ENCODE measurements at places on chromosomes 16 and 17.

- DNase-seq = no peak
Observed at GRCh38 chr17:50063561-50064252, 7.8 kb downstream of the ITGA3 start.

- DNase-seq = no peak
Observed at GRCh38 chr16:17423221-17423620, 47.5 kb downstream of the XYLT1 start.

GRCh38 chr17:78230252-78230962, 1.0 kb upstream of the TMEM235 start:
- no peak for DNase-seq

DNA sequence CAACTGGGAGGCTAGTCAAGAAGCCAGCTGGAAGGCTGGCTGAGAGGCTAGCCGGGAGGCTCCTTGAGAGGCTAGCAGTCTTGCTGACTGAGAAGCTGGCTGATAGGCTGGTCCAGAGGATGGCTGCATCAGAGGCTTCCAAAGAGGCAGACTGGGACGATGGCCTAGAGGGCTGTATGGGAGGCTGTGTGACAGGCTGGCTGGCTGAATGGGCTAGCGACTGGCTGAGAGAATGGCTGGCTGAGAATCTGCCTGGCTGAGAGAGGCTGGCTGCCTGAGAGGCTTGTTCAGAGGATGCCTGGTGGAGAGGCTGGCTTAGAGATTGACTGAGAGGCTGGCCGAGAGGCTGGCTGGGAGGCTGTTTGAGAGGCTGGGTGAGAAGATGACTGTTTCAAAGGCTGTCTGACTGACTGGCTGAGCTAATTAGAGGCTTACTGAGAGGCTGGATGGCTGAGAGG, 34.8 kb upstream of the ACSM2B start:
- no peak for DNase-seq

DNA sequence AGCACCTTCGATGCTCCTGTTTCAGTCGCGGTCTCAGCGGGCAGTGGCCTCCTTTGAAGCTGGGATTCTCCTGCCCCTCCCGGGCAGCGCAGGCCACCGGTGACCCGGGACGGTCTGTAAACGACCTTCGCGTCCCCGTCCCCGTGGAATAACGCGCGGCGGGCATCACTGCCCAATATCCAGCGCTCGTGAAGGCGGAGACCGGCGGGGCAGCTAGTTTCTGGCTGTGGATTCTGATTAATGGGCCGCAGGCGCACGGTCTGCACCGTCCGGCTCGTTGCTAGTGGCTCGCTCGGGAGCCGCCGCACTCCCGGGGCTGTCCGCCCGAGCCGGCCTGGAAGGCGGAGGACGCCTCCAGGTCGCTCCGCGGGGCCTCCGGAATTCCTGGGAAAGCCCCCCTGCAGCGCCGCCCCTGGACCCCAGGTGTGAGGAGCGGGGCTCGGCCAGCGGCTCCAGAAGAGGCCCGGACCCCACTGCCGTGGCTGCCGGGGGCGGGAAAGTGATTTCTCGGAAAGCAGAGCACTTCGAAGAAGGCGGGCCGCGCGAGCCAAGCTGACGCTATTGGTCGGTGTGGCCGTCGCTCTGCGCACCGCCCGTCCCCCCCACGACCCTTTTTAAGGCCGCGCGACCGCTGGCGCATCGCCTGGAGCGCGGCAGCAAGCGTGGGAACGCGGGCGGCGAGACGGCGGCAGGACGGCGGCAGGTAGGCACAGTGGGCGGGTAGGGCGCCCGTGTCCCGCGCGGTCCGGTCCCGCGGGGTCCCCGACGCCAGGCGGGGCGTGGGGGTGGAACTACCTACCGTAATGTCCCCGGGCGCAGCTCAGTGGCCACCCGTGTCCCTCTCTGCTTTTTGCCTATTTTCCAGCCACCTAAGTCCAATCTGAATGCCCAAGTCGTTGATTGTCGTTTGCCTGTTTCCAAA, at the start of gene IRF8:
IRF8 (plus strand) TSS at position 642 of the 922 bp plus-strand sequence. CDS start 3,854 bp downstream, outside the sequence.
- DNase-seq = peak; percentile 93

GRCh38 chr17:38702916-38703741, 1.9 kb upstream of the MLLT6 start:
- DNase-seq = no peak

DNA sequence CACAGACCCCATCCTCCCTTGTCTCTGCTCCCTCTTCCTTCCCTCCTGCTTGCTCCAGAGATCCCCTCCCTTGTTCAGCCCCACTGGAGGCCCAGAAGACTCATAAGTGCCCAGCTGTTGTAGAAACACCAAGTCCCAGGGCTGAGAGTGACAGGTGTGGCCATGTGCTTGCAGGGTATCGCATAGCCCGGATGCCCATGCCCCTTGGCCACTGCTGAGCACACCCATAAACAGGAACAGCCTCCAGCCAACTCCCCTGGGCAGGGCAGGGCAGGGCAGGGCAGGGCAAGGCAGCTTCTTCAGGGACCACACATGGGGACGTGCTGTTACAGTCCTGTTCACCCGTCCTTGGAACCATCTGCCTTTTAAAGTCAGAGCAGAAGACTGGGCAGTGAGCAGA, 2.0 kb downstream of the CACNG1 start:
- no peak for DNase-seq

GRCh38 chr17:80998748-80999535, 7.3 kb downstream of the CHMP6 start:
- no peak for DNase-seq

GRCh38 chr17:45170280-45170930, 8.7 kb downstream of the HEXIM2 start:
- no peak for DNase-seq

DNA sequence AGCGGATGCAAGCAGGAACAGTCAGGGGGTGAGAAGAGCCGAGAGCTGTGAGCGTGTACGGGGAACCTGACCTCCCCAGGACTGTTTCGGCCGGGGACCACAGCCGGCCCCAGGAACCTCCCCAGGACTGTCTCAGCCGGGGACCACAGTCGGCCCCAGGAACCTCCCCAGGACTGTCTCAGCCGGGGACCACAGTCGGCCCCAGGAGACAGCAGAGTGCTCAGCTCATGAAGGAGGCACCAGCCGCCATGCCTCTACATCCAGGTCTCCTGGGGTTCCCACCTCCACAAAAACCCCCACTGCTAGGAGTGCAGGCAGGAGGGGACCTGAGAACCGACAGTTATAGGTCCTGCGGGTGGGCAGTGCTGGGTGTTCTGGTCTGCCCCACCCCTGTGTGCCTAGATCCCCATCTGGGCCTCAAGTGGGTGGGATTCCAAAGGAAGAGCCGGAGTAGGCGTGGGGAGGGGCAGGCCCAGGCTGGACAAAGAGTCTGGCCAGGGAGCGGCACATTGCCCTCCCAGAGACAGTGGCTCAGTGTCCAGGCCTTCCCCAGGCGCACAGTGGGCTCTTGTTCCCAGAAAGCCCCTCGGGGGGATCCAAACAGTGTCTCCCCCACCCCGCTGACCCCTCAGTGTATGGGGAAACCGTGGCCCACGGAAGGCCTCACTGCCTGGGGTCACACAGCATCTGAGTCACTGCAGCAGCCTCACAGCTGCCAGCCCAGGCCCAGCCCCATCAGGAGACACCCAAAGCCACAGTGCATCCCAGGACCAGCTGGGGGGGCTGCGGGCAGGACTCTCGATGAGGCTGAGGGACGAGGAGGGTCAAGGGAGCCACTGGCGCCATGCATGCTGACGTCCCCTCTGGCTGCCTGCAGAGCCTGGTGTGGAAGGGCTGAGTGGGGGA, 4.3 kb downstream of the RHBDF1 start:
- DNase-seq = no peak

DNA sequence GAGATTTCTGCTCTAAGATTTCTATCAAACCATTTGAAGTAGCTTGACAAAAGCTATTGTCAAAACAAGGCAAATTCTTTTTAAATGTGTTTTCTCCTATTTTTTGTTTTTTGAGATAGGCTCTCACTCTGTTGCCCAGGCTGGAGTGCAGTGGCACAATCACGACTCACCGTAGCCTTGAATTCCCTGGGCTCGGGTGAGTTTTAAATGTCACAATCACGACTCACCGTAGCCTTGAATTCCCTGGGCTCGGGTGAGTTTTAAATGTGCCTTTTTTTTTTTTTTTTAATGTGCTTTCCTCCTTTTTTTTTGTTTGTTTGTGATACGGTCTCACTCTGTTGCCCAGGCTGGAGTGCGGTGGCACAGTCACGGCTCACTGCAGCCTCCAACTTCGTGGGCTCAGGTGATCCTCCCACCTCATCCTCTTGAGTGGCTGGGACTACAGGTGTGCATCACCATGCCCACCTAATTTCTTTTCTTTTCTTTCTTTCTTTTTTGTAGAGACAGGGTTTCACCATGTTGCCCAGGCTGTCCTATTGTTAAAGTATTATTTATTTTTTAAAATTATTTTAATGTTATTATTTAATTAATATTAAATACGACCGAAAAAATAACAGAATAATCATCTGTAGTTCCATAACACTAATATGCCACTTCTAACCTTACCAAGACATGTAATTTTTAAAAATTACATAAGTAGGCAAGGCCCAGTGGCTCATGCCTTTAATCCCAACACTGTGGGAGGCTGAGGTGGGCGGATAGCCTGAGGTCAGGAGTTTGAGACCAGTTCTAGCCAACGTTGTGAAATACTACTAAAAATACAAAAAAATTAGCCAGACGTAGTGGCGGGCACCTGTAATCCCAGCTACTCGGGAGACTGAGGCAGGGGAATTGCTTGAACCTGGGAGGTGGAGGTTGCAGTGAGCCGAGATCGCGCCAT, 69.7 kb upstream of the FA2H start:
- no peak for DNase-seq

GRCh38 chr16:53042235-53042701, 10.4 kb downstream of the CHD9NB start:
- no peak for DNase-seq

Measured in right kidney (tissue), 9 donors.